HepG2 (cell line): ENCODE measurements at places on chromosomes 5 and 9. TPM values are rescaled to one million over a fixed set of nuclear protein-coding genes. Genes with fewer than 3 reads are reported as not detected.

DNA sequence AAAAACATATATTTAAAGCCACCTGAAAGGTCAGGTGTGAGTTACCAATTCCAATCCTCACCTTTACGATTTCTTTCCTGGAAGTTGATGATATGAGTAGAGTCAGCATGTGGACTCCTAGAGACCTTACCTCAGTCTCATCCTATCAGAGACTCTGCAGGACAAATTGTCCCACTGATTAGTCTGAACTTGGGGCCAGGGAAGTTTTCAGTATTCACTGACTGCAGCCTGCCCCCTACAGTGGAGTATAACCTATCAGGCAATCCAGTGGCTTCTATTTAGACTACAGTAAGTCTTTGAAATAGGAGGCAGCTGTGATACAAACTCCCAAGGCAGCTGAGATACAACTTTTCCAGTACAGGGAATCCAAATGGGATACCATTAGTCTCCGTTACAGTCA, 449.4 kb upstream of the CDH10 start:
- no peaks in the 10 kb centered on the region for H3K4me1 ChIP-seq
- no peak overlapping the region for H3K4me3 ChIP-seq
- H3K27me3 ChIP-seq = no peaks in the 10 kb centered on the region
- H3K36me3 ChIP-seq = no peaks in the 10 kb centered on the region
- no peak overlapping the region for H3K27ac ChIP-seq
- DNase-seq = no peak

DNA sequence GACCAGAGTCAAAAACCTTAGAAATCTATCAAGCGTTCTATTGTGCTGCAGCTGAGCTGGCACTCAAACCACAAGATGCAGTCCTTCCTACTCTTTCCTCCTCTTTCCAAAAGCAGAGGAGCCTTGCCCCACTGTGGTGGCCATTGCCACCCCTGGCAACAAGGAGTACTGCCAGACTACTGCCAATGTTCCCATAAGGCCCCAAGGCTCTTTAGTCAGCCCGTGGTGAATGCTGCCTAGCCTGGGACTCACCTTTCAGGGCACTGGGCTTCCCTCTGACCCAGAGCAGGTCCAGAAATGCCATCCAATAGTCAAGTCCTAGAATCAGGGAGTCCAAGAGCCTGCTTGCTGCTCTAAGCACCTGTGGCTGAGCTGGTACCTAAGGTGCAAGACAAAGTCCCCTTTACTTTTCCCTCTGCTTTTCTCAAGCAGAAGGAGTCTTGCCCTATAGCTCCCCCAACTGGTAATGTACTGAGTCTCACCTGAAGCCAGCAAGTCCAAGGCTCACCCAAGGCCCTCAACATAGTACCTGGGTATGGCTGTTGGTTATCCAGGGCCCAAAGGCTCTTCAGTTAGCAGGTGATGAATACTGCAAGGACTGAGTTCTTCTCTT, 219.4 kb downstream of the ATPSCKMT start:
- no peaks in the 10 kb centered on the region for H3K27me3 ChIP-seq
- DNase-seq = peak; percentile 23
- H3K4me1 ChIP-seq = no peaks in the 10 kb centered on the region

GRCh38 chr5:34057569-34057968, 14.6 kb upstream of the C1QTNF3 start:
- DNase-seq = no peak
- no peak overlapping the region for H3K27ac ChIP-seq
- peaks cover 20% of the 10 kb centered on the region for H3K4me1 ChIP-seq
- H3K36me3 ChIP-seq = peaks cover 5% of the 10 kb centered on the region; the same call in 2 of the 3 replicates

DNA sequence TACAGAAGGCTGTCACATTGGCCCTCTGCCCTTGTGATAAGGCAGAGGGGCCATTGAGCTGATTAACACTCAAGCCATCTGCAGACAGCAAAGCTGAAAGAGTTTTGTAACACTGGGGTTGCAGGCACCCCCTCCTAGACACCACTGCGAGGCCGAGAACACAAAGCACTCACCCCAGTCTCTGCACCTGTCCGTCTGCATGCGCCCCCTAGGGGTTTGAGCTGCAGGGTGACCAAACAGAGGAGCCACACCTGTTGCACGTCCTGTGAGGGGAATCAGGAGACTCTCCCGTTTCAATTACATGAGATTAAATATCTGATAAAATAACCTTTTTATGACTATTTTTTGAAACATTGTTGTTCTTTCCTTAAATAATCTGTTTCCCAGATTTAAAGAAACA, 1180.4 kb downstream of the CDH9 start:
- no peak for DNase-seq
- H3K27ac ChIP-seq = no peak overlapping the region
- no peak overlapping the region for H3K4me3 ChIP-seq
- H3K4me1 ChIP-seq = no peaks in the 10 kb centered on the region

- no peak overlapping the region for H3K27ac ChIP-seq
- DNase-seq = no peak
- no peaks in the 10 kb centered on the region for H3K4me1 ChIP-seq
Observed at GRCh38 chr5:14417792-14418765, 163.5 kb upstream of the OTULINL start.

DNA sequence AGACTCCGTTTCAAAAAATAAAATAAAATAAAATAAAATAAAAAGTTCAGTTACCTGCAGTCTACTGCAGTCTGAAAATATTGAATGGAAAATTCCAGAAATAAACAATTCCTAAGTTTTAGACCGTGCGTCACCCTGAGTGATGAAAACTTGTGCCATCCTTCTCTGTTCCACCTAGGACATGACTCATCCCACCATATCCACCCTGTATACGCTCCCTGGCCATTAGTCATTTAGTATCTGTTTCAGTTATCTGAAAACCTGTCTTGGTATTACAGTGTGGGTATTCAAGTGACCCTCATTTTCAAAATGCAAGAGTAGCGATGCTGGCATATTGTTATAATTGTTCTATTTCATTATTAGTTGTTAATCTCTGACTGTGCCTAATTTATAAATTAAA, 51.8 kb upstream of the TEX48 start:
- peaks cover 16% of the 10 kb centered on the region for H3K4me1 ChIP-seq
- no peaks in the 10 kb centered on the region for H3K27me3 ChIP-seq
- DNase-seq = no peak

DNA sequence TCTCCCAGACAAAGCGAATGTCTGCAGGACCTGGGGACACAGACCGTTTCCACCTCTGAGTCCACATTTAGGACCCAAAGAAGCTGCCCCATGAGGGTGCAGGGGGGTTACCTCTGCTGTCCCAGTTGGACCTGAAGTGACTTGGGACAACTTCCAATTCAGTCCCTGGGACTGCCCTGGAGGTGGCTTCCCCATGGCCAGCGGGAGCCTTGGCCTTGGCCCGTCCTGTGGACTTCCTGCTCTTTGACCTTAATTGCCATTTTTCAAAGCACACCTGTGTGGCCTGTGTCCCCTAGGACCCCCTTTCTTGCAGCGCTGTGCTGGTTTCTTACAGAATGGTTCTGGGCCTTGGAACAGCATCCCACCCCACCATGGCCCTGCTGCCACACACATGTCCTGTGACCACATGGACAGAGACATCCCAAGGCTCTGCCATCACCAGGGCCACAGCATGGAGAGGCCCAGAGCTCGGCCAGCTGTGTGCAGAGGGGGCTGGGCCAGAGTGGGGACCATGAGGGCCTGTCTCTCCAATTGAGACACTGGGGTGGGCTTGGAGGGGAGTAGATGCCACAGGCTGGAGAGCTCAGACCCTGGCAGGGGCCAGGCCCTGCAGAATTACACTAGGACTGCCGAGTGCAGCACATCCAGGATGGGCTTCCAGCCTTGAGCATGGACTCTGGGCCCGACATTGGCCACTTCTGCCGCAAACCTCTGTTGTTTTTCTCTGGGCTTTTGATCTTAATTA, 45.8 kb downstream of the SECISBP2 start:
- no peak overlapping the region for H3K27ac ChIP-seq
- peaks cover 59% of the 10 kb centered on the region for H3K4me1 ChIP-seq
- peaks cover 9% of the 10 kb centered on the region for H3K36me3 ChIP-seq
- peaks cover 4% of the 10 kb centered on the region; the same call in 1 of the 3 replicates for H3K27me3 ChIP-seq
- H3K4me3 ChIP-seq = no peak overlapping the region

DNA sequence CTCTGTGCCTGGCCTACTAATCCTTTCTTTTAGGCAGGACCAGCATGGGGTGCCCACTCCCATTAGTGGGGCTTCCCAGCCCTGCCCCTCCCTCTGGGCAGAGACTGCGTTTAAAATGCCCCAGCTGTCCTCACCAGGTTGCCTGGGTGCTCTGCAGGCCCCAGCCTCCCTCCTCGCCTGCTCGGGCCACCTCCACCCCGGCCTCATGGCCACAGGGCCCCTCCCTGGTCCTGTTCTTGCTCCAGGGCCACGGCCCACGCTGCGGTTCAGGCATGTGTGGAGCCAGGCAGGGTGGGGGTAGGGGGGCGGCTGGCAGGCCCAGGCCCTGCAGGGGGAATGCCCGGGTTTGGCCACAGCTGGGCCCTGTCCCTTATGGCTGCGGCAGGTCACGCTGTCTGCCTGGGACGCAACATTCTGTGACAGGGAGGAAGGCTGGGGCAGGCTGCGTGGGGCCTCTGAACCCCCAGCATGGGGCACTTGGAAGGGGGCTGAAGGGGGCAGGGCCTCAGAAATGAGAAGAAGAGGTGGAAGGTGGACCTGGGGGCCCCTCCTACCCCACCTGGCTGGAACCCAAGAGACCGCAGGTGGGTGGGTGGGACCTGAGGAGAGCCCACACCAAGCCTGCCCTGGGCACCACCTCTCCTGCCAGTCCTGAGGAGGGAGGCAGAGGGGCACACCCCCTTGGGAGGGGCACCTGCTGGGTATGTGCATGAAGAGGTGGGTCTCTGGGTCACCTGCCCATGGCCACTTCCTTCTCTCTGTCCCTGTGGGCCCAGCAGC, at the start of gene LCN12:
Gene LCN12, plus strand, starts transcription at position 733 of the 780 bp plus-strand sequence. CDS start 55 bp downstream, outside the sequence.
- no peak for DNase-seq
- peaks cover 39% of the 10 kb centered on the region for H3K4me1 ChIP-seq
- no peaks in the 10 kb centered on the region for H3K36me3 ChIP-seq
- no peak within 1 kb of the TSS for H3K4me3 ChIP-seq
- H3K27ac ChIP-seq = no peak within 1 kb of the TSS
- H3K27me3 ChIP-seq = no peaks in the 10 kb centered on the region

GRCh38 chr5:143222287-143223231, 180.9 kb downstream of the NR3C1 start:
- no peaks in the 10 kb centered on the region for H3K27me3 ChIP-seq
- no peak overlapping the region for H3K27ac ChIP-seq
- H3K4me1 ChIP-seq = peaks cover 11% of the 10 kb centered on the region
- no peak overlapping the region for H3K4me3 ChIP-seq
- no peak for DNase-seq

GRCh38 chr9:82673919-82674318, 389.0 kb downstream of the RASEF start:
- H3K4me3 ChIP-seq = no peak overlapping the region
- no peak for DNase-seq
- H3K27ac ChIP-seq = no peak overlapping the region
- H3K27me3 ChIP-seq = no peaks in the 10 kb centered on the region
- no peaks in the 10 kb centered on the region for H3K36me3 ChIP-seq

GRCh38 chr5:143261748-143262392, 141.6 kb downstream of the NR3C1 start:
- no peaks in the 10 kb centered on the region for H3K27me3 ChIP-seq
- no peaks in the 10 kb centered on the region for H3K36me3 ChIP-seq
- H3K4me3 ChIP-seq = no peak overlapping the region
- DNase-seq = no peak

DNA sequence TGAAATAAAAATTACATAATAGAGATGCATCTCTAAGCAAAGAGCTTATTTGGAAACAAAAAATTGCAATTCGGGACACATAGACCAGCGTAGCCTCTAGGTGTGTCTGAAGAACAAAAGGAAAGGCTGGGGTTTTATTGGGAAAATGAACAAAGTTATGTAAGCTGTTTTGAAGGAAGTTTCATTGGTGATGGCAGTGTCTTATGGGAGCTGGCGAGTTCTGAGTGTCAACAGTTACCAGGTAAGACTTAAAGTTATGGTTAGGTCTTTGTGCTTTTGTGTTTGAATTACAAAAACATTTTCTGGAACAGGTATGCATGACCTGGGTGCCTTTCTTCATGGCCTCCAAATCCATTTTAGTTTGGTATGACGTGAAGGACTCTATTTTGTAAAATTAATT, 48.9 kb downstream of the SLC27A6 start:
- no peaks in the 10 kb centered on the region for H3K4me1 ChIP-seq
- H3K27ac ChIP-seq = no peak overlapping the region
- no peaks in the 10 kb centered on the region for H3K27me3 ChIP-seq
- DNase-seq = no peak
- H3K4me3 ChIP-seq = no peak overlapping the region

GRCh38 chr5:11346336-11346735, 557.9 kb downstream of the CTNND2 start:
- no peaks in the 10 kb centered on the region for H3K36me3 ChIP-seq
- no peaks in the 10 kb centered on the region for H3K27me3 ChIP-seq
- no peaks in the 10 kb centered on the region for H3K4me1 ChIP-seq
- no peak overlapping the region for H3K4me3 ChIP-seq

DNA sequence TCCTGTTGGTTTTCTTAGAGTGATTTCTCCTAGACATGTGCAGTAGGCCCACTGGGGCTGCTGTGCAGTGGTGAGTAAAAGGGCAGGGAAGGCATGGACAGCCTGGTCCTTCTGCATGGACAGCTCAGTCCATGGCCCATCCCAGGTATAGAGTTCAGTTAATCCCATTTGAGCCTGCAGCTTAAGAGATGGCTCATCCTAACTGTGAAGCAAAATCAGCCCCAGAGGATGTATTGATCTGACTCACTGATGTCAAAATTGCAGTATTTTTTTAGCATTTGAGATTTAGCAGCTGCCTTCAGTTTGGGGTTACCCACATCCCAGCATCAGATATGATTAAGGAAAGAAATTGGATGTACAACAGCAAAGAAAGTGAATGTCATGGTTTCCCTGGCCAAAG, 93.4 kb downstream of the PDE6A start:
- H3K4me3 ChIP-seq = no peak overlapping the region
- H3K27me3 ChIP-seq = no peaks in the 10 kb centered on the region
- 0 out of 2 replicates have a peak, but pooled peaks cover 5% of the 10 kb centered on the region for H3K4me1 ChIP-seq
- no peak overlapping the region for H3K27ac ChIP-seq
- DNase-seq = no peak
- no peaks in the 10 kb centered on the region for H3K36me3 ChIP-seq

- peak overlapping the region; percentile 42 for H3K4me3 ChIP-seq
- H3K36me3 ChIP-seq = no peaks in the 10 kb centered on the region
- H3K4me1 ChIP-seq = peaks cover 76% of the 10 kb centered on the region
- no peaks in the 10 kb centered on the region for H3K27me3 ChIP-seq
- peak; percentile 77 for DNase-seq
Observed at GRCh38 chr9:98228392-98229089, 26.9 kb downstream of the TBC1D2 start.

- DNase-seq = no peak
- no peak overlapping the region for H3K4me3 ChIP-seq
- H3K27ac ChIP-seq = no peak overlapping the region
- no peaks in the 10 kb centered on the region for H3K27me3 ChIP-seq
- H3K36me3 ChIP-seq = peaks cover 17% of the 10 kb centered on the region; the same call in 2 of the 3 replicates
Observed at GRCh38 chr9:34027845-34028574, 20.7 kb downstream of the UBAP2 start.

GRCh38 chr5:173689737-173690360, 73.4 kb upstream of the BOD1 start:
- H3K27ac ChIP-seq = peak overlapping the region; percentile 68
- H3K4me3 ChIP-seq = peak overlapping the region; percentile 72
- H3K27me3 ChIP-seq = no peaks in the 10 kb centered on the region
- peak; percentile 23 for DNase-seq
- H3K4me1 ChIP-seq = peaks cover 68% of the 10 kb centered on the region

Gene PCDHB14
- total RNA-seq = 0.32 and 0.40 TPM in 2 replicates

Gene ANGPTL2
- 0.35 and 0.91 TPM in 2 replicates for total RNA-seq

Gene ASS1
- 77.6 and 89.0 TPM in 2 replicates for total RNA-seq

Gene LRSAM1
- total RNA-seq = 4.6 and 8.7 TPM in 2 replicates

Gene ACTBL2
- not detected in 2 replicates for total RNA-seq

Gene FAM221B
- not detected in 2 replicates for total RNA-seq

Gene PCDHGA3
- total RNA-seq = not detected in 2 replicates

Gene PKD2L2
- not detected in 2 replicates for total RNA-seq

Gene TLX3
- total RNA-seq = not detected in 2 replicates

Gene ZNF879
- 2.6 and 2.8 TPM in 2 replicates for total RNA-seq

Gene C5
- total RNA-seq = 29.8 and 57.6 TPM in 2 replicates

Gene NKD2
- 0.53 and 0.94 TPM in 2 replicates for total RNA-seq

Gene C1QTNF3
- 1.8 and 3.3 TPM in 2 replicates for total RNA-seq

Gene SPINK6
- not detected in 2 replicates for total RNA-seq

Gene NR5A1
- total RNA-seq = 38.8 and 44.7 TPM in 2 replicates
